Stimulated activated CD4-positive, alpha-beta T cell treated with anti-CD3 and anti-CD28 coated beads, Interleukin-1b, Interleukin-23, amount 100 ng/mL, for 48 hours (primary cell): ENCODE measurements at places on chromosomes 12 and 14.

- DNase-seq = no peak
Measured at GRCh38 chr12:44155358-44155757, 319.5 kb downstream of the TMEM117 start.

DNA sequence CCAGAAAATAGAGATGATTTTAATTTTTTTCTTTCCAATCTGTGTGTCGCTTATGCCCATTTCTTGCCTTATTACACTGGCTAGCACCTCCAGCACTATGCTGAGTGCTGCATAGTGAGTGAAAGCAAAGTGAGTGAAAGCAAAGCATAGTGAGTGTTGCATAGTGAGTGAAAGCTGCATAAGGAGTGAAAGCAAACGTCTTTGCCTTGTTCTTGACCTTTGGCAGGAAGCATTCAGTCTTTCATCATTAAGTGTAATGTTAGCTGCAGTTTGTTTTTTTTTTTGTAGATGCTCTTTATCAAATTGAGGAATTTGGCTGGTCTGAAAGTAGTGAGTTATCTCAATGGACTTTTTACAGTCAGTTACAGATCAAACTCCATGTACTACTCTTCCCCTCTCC, 6.9 kb upstream of the CORO1C start:
- no peak for DNase-seq

DNA sequence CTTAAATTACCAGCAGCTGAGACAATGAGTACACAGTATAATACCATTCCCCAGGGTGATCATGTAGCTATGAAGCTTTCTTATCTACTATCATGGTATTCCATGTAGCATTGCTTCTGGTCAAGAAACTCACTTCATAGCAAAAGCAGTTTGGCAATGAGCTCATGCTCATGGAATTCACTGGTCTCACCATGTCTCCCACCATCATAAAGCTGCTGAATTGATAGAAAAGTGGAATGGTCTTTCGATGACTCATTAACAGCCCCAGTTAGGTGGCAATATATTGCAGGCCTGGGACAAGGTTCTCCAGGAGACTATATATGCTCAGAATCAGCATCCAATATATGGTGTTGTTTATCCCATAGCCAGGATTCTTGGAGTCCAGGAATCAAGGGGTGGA, 553.7 kb downstream of the FOXG1 start:
- no peak for DNase-seq

DNA sequence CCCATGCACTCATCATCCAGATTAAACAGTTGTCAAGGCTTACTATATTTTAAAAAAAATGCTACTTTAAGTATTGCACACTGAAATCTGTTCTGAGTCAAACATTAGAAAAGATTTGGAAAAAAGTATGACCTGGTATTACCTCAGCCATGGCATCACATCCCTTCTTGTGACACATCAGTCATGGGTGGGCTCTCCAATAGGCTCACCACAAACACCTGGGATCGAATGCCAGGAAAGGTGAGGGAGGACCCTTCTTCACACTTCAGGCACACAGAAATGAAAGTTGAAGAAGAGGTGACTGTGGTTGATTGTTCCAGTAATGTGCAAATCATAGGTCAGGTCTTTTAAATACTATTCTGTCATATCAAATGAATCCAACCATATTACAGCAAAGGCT, 36.6 kb upstream of the GZMB start:
- peak; percentile 80 for DNase-seq
